ENCODE measurements at places on chromosomes 2 and 18.

- no peak for DNase-seq
These were observed 13.3 kb downstream of the RELCH start for GRCh38 chr18:62200121-62200914.

GRCh38 chr2:240428245-240428644 is 7.2 kb upstream of the GPC1 start:
- DNase-seq: no peak

- no peak for DNase-seq
These were observed 33.9 kb upstream of the FOSL2 start for GRCh38 chr2:28358668-28359201.

DNA sequence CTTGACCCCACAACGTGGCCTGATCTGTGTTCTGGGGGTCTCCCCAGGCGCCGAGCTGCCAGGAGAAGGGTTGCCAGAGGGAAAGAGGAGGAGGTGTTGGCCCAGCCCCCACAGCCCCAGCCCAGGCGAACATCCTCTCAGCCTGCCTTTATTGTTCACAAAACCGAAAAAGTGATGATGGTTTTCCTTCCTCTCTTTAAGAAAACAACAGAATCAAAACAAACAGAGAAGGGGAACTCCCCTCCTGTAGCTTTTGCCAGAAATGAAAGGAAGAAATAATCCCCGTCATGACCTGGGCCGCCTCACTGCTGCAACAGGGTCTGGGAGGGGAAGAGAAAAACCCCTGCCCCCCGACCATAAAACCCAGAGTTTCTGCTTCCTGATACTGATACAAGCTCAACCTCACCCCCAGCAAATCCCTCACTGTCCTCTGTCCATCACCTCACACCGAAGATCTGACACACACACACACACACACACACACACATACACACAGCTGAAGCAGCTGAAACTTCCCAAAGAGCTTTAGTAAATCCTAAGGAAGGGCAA is 52.0 kb downstream of the ZFP36L2 start:
- DNase-seq: no peak

DNA sequence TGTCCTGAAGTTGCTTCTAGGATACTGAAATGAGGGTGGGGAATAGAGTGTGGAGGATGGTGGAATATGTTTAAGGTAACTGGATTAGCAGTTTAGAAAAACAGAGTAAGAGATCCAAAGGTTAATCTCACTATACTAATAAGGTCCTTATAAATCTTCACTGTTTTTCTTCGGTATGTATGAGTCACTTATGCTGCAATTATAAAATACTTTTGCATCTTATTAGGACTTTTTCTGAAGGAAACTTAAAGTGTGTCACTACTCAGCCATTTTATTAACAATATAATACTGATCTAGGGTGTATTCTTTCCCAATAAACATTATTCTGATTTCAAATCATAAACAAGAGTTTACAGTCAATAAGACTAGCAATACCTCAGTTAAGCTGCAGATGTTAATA is 182.3 kb downstream of the ZNF521 start:
- DNase-seq: no peak

GRCh38 chr2:83069724-83070123 is 1389.4 kb downstream of the SUCLG1 start:
- DNase-seq: no peak

GRCh38 chr2:175402571-175402970 is 221.1 kb upstream of the ATP5MC3 start:
- DNase-seq: no peak

DNA sequence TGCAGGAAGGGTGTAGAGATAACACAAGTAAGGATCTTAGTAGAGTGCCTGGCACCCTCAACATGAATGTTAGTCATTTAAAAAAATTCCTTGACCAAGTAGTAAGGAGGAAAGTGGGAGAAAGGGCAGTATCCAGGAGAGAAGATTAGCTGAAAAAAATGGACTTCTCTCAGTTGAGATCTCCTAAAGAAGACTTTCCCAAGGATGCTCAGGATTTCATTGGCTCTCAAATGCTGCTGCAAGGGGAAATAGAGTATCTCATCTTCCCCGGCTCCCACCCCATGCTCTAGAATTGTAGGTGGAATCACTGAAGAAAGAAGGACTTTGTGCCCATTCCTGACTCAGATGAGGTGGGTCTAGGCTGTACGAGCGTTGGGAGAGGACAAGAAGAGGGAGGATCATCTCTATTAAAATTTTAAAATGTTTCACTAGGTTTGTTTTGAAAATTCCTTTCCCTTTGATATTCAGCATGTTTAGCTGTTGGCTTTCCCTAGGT is 231.1 kb downstream of the MYCN start:
- no peak for DNase-seq

GRCh38 chr18:48868468-48869466 is 82.0 kb downstream of the SMAD7 start:
- DNase-seq: no peak

GRCh38 chr18:6370410-6370809 is 44.3 kb downstream of the L3MBTL4 start:
- DNase-seq: peak; percentile 81

DNA sequence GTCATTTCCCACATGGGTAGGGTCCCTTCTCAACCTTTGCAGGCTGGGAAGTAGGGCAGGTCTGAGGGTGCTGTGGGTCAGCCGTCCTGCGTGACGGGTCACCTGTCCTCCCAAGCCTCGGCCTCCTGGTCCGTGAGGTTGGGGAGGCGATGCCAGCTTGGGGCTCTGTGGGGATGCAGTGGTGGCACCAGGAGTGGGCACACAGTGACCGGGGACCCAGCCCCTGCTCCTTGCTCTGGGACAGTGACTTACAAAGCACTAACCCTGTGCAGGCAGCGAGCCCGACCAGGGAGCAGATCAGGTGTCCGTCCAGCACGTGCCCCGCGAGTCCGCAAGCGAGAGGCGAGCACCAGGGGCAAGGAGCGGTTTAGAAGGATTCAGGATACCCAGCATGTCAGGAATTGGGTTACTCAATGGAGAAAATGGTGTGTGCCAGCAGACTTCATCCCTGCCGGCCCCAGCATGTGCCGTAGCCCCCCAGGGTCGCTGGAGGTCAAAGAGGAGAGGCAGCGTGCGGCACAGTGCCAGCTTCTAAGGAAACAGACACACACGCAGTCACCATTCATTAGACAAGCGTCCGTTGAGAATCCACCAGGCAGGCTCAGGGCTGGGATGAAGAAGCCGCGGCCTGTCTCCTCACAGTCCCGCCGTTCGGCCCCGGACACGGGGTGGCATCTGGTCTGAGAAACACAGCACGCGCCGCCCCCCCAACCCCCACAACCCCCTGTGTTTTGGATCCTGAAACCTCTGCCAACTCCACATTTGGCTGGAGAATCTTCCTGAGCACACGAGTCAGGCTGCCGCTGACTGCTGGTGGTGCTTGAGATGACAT is 11.7 kb downstream of the COLEC11 start:
- peak; percentile 16 for DNase-seq

- no peak for DNase-seq
These were observed 40.7 kb downstream of the PCBP1 start for GRCh38 chr2:70128005-70128404.

DNA sequence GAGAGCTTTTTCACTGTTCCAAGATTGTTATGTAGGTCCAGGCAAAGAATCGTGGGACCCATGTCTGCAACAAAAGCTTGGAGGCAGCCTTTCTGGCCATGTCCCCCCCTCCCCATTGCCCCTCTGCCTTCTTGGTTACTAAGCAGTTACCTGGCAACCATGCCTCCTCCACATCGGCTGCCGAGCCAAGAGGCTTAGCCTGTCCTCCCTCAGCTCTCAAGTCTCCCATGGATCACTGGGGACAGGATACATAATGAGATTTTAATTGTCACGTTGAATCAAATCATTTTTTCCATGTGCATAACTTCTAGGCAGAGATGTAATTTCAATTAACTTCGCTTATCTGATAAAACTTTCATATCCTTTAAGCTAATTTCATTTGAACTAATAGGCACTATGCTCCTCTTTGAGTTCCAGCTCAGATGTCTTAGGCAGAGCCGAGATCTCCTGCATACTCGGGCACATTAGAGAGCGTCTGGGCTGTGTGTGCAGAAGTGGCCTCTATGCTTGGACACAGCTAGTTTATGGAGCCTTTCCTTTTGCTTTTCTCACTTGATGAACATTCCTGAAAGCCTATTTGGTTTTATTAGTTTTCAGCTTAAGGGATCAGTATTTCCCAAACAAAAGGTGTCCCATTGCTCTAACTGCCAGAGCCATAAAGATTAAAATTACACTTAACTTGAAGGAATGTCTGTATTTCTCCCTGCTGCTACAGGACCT is 80.7 kb downstream of the LYPD1 start:
- DNase-seq: peak; percentile 7

- no peak for DNase-seq
These were observed 91.4 kb upstream of the ACSL3 start for GRCh38 chr2:222769446-222769845.

DNA sequence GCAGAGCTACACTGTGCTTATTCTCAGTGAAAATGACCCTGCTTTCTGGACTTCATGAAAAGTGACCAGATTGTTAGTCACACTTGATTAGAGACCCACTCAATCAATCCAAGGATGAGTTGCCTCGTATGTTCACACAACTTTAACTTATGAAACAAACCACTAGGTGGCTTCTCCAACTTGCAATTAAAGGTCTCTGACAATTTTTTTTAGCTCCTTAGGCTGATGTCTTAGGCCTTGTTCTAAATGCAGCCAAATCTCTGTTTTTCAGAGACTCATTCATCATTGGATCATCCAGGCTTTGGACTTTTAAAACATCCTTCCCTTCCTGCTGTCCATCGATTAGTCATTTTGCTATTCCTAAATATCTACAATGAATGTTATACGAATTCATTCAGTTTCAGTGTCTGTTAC is 63.4 kb downstream of the MREG start:
- DNase-seq: peak; percentile 26

GRCh38 chr2:134502104-134502503 is 216.7 kb downstream of the TMEM163 start:
- no peak for DNase-seq

DNA sequence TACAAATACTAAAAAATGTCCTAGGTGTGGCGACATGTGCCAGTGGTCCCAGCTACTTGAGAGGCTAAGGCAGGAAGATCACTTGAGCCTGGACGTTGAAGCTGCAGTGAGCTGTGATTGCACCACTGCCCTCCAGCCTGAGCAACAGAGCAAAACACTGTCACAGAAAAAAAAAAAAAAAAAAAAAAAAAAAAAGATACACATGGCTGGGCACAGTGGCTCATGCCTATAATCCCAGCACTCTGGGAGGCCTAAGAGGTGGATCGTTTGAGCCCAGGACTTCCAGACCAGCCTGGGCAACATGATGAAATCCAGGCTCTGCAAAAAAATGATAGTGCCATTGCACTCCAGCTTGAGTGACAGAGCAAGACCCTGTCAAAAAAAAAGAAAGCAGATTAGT is 13.7 kb downstream of the KANSL1L start:
- DNase-seq: no peak

GRCh38 chr2:191620144-191620543 is 57.8 kb upstream of the NABP1 start:
- no peak for DNase-seq

DNA sequence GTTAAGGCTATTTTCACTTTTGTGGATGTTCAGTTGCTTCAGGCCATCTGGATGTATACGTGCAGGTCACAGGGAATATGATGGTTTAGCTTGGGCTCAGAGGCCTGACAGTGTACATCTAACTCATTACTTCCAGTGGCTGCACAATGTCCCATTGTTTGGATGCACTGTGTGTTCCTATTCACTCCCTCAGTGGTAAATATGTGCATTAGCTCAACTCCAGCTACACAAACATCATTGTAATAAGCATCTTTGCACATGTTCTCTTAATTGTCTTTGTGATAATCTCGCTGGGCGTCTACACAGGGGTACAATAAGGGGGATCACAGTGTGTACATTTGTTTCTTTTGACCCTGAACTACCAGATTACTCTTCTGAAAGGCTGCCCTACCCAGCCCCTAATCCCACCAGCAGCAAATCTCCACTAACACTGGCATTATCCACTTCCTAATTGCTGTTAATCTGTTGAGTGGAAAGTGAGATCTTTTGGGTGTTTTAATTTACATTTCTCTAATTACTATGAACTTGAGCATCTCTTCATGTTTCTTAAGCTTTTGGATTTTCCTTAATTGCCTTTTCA is 56.1 kb upstream of the POLE4 start:
- peak; percentile 69 for DNase-seq

GRCh38 chr2:68121873-68122679 is 35.6 kb upstream of the PNO1 start:
- peak; percentile 83 for DNase-seq

GRCh38 chr2:22276696-22277095 is 1108.3 kb upstream of the KLHL29 start:
- DNase-seq: no peak

DNA sequence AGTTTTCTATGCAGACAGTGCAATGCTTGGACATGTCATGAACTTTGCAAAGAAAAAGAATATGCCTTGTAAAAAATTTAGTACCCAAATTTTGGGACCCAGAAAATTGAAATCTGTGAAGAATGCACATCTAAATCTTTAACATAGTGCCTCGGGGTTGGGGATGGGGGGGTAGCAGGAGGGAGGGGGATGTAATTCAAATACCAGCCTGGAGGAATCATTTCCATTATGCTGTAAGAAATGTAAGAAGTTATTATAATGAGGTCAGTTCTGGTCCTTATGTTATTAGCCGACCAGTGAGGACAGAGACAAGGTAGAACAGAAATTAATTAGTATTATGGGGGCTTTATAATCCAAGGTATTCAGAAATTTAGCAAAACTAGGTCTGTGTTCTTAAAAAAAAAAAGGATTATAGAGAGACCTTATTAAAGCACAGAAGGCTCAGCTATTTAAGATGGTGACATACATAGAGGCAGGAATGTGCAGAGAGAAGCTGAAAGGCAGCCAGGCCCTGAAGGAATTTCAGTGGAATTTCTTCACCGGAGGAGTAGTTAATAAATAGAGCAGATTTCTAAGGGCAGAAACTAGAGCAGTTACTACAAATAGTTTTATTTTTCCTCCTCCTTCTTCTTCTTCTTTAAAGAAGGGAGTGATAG is 89.0 kb upstream of the RBMS1 start:
- DNase-seq: no peak

GRCh38 chr18:78659748-78660147 is 319.9 kb upstream of the SALL3 start:
- no peak for DNase-seq

DNA sequence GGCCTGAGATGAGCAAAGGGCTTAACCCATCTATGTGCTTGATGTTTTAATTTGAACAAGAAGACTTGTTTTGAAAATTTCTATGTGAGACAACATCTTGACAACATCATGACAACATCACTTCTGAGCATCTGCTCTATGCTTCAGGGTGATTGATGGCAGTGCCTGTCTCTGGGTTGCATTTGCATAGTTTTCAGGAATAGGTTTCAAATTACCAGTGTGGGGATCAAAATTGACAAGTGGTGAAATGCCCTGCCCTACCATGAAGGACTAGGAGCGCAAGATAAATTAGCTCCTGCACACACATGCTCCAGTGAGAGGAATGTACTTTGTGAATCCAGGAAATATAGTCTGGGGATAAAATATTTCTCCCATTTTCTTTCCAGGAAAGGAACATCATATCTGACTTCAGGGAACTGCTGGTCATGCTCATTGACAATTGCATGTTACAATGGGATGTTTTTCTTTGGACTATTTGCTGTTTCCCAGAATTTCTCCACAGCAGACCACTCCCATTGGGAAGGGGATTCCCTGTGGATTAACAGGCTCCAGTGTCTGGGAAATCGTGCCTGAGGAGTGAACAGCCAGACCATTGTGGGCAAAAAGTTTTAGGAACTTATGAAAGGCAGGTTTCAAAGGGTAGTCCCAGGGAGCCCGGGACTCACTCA is 45.3 kb upstream of the IL1R2 start:
- peak; percentile 42 for DNase-seq
